ENCODE measurements at places on chromosomes 5 and 9.

GRCh38 chr5:14438195-14438606 is 143.4 kb upstream of the OTULINL start:
- DNase-seq, result no peak

- no peak for DNase-seq
Measured at GRCh38 chr9:14633148-14633547, 60.1 kb downstream of the ZDHHC21 start.

DNA sequence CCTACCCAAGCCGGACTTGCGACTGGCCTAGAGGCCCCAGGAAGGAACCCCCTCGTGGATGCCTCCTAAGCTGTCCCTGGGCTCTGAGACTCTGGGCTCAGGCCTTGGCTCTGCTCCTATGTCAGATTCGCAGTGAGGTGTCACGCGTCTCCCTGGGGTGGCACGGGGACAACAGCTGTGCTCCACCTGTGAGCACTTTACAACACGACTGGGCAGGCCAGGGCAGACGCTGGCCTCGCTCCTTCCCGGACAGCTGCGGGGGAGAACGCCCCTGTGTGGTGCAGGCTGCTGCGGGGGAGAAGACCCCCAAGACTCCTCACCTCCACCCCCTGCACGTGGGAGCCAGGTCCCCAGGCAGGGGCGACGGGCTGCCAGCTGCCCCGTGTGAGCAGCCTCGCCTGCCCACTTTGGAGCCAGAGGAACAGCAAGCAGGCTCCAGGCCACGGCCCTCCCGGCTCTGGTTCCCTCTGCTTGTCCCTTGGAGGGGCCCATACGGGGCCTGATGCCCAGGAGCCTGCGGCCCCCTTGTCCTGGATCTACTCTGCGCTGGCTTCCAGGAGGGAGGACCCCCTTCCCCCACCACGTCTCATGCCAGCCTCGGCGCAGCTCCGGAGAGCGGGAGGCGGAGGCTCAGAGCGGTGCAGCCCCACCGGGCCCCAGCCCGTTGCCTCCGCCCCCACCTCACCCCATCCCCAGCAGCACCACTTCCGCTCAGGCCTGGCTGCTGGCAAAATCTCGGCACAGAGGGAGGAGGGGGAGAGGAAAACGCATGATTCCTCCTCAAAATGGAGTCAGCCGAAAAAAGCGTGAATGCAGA is 36.0 kb downstream of the SARDH start:
- DNase-seq, result peak; percentile 85

DNA sequence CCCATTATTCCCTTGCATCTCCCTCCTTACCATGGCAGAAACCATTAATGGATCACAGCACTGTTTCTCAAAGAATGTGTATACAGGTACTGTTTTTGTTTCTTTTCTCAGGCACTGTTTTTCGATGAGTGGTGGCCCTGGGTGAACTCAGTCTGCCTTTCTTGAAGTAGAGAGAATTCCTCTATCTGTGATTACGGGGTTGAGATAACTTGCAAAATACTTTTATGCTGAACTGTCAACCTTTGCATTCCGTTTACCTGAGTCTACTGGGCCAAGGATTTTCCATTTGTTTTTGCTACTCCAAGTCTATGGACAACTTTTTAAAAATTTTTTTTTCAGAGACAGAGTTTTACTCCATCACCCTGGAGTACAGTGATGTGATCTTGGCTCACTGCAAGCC is 82.7 kb upstream of the CLINT1 start:
- no peak for DNase-seq

GRCh38 chr9:125768803-125769202 is 21.6 kb downstream of the PBX3 start:
- DNase-seq, result no peak

- DNase-seq, result no peak
Measured at GRCh38 chr5:15321776-15322175, 178.2 kb upstream of the FBXL7 start.

GRCh38 chr5:130642461-130642860 is 522.6 kb downstream of the HINT1 start:
- DNase-seq, result no peak

- DNase-seq, result no peak
Measured at GRCh38 chr5:13250464-13251291, 693.8 kb downstream of the DNAH5 start.

GRCh38 chr9:21813575-21814473 is 11.4 kb downstream of the MTAP start:
- DNase-seq, result peak; percentile 57

DNA sequence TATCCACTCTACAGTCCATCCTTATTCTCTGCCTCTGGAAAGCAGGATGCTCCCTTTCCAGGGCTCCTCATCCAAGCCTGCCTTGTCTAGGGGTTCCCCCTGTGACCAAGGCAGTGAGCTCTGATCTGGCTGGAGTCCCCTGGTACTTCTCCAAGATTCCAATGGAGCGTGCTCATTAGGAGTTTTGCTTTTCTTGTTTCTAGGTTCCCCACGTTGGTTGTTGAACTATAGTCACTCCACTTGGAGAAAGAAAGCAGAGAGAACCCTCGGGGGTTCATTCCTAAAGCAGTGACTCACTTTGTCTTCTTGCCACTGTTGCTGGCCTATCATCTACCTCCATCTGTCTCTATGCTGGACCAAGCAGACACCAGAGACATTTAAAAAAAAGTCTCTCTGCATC is 192.6 kb downstream of the TLE4 start:
- DNase-seq, result no peak

DNA sequence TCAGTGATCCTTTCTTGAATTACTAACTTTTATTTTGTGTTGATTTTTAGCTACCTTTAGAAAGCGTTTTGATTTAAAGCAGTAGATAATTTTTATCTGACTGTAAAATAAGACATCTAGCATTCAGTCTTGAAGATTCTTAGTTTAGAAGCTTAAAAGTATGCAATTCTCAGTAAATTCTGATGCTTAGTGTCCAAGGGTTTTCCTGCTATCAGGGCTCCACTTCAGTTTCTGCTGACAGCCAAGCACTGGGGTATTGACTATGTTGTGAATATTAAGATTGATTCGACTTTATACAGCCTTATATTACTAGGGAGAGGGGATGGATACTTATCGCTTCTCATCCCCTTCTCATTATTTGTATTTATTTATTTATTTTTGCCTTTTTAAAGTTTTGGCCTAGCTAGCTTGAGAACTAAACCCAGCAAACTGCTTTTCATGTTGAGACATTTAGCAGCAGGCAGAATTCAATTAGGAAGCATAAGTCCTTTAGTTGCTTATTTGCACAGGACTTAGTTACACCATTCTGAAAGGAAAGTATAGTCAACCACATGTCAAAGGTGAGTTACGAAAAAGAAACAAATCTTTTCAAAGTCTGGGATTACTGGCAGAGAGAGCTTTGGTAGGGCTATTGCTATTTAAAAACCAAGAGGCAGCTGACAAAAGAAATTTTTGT is 2.9 kb downstream of the PBX3 start:
- DNase-seq, result no peak

- DNase-seq, result no peak
Measured at GRCh38 chr5:11477786-11478185, 426.5 kb downstream of the CTNND2 start.

- no peak for DNase-seq
Measured at GRCh38 chr5:143716881-143717280, 95.1 kb upstream of the HMHB1 start.

GRCh38 chr5:113060408-113061025 is 83.9 kb downstream of the DCP2 start:
- no peak for DNase-seq

DNA sequence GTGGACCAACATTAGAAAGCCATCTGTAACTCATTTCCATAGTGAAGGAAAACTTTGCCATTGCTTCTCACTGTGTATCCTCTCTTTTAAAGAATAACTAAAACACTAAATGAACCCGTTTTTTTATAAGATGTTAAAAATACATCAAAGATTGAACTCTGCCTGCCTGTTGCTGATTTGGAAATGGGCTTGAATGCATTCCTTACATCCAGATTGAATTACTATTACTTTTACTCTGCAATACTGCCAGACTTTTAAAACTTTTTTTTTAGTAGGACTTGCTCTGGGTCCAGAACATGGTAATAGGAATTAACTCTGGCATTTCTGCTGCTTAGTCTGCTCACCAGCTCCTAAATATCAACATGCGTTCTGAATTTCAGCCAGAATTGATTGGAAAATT is 176.8 kb upstream of the PAPPA start:
- DNase-seq, result no peak

DNA sequence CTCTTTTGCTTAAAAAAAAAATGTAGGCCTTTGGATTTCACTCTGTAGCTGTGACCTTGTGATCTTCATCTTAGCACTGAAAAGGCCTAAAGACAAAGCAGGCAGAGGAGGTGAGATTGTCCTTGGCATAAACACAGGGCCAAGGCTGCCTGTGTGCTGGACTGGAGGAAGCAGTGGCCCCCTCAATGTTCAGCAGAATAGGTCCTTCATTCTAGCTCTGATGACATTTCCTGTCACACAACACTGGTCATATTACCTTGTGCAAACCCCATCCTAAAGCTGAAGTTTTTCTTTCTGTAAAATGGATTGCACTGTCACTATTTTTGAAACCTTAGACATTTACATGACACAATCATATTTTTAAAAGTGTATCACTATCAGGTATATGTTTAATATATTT is 147.4 kb downstream of the INSYN2B start:
- DNase-seq, result no peak

DNA sequence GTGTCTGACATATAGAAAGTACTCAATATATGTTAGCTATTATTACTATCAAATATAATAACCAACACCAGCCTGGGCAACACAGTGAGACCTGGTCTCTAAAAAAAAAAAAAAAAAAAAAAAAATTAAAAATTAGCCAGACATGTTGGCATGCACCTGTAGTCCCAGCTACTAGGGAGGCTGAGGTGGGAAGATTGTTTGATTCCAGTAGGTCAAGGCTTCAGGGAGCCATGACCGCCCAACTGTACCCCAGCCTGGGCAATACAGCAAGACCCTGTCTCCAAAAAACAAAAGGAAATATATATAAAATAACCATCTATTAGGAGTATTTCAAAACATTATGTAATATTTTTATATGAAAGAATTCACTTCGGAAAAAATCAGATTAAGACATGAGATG is 40.6 kb downstream of the CLINT1 start:
- DNase-seq, result no peak

DNA sequence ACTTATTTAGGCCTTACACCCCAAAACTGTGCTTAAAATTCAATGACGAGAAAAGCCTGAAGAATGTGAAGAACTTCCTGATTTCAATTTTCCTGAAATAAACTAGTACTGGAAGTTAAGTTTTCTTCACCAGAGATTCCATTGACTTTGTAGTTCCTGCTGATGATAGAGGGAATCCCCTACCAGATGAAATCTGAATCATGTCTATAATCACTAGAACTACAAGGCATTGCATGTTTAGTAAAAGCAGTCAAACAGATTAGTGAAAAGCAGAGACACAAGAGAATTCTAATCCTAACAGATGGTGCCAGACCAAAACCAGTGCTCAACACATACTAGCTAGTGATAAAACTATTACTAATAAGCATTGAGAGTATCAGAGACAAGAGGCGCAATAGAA is 130.0 kb downstream of the PDE4D start:
- no peak for DNase-seq

DNA sequence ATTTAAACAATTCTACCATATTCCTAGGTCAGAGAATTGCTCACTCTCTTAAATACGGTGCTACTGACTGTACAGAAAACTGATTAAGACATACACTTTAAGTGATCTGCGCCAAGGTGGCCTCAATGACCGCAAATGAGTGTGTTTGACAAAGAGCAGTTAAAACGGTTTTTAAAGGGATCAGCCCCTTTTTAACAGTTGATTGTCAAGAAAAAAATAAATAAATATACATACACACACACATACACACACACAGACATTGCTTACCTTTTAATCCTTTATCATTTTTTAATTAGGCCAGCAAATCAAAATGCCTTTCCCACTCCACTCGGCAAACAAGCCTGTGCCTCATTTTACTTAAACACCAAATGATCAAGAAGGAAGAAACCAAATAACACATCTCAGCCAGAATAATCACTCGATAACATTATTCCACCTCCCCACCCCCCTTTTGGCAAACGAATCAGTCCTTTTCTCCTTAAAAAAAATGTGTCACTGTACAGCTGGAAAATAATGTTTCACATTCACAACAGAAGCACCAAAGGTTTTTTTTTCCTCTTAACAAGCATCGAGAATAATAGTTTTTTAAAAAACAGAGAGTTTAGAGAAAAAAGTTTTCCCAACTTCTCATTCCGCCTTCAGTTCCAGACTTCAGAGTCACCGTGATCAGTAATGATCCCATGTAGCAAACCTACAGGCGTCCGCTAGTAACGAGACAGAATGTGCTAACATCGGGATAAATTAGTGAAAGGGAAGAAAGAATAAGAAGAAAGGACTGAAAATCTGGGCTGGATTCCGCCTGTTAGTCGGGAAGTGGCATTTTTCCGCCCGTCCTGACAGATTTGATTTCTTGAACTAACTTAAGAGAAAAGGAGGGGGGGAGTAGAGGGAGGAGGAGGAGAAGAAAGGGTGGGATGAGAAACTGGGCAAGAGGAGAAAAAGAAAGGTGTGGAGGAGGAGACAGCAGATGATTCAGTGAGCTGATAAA is at the start of gene ZNF608:
ZNF608 (minus strand) TSS at position 712 of the 988 bp plus-strand sequence. CDS start 1,650 bp downstream, outside the sequence.
- DNase-seq, result no peak

DNA sequence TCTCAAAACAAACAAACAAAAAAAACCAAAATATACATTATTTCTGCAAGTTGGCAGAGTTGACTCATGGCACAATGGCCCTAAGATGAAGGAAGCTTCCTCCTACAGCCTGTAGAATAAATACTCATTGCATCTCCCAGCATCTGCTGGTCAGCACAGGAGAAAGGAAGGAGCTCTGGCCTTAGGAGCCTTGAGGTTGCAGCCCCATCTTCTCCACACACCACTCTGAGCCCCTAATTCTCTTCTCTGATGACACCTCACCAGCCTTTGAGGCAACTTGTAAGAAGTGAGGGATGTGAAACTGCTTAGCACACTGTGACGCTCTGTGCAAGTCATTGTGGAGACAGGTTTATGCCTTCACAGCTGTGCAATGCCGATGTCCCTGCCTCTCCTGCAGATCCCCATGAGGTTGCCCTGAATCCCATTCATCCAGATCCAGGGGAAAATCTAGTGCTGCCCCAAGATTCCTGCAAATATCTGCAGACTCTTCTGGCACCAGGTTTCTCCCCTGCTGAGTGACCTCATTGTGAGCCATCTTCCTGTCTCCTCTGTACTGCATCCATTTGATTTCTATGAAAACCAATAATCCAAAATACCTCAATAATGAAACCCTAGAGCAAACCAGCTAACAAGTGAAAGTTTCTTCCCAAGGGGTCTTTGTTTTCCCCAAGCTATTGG is 65.3 kb upstream of the TGFBR1 start:
- DNase-seq, result no peak

- DNase-seq, result no peak
Measured at GRCh38 chr5:160162910-160163309, 43.7 kb upstream of the PWWP2A start.

- no peak for DNase-seq
Measured at GRCh38 chr9:1701113-1701512, 314.0 kb upstream of the SMARCA2 start.

GRCh38 chr5:74640954-74641734 is 616 bp upstream of the ENC1 start:
- peak; percentile 69 for DNase-seq

- DNase-seq, result no peak
Measured at GRCh38 chr9:88706193-88707113, 171.5 kb downstream of the NXNL2 start.
